H1 (cell line): ENCODE measurements at places on chromosomes 6 and 20. TPM values are rescaled to one million over a fixed set of nuclear protein-coding genes. Genes with fewer than 3 reads are reported as not detected.

DNA sequence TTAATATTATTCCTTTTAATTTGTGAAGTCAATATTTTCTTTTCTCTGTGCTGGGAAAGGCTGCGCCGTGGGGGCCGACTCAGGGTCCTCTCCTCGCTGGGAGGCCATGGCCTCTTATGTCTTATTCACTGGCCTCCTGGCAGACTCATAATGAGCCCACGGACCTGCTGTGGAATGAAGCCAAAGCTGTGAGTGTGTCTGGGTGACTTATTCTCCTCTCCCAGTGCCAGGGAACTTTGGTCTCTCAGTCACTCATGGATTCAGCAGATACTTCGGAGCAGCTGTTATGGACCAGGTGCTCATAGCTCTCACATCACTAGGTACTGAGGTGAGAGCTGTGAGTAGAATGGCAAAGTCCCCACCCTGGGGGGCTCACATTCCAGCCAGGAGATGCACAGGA lies 297.6 kb downstream of the CDH26 start:
- H3K27me3 ChIP-seq: no peaks in the 10 kb centered on the region; the same call in 1 of the 2 replicates
- H3K36me3 ChIP-seq: no peaks in the 10 kb centered on the region
- 0 out of 2 replicates have a peak, but pooled peaks cover 4% of the 10 kb centered on the region for H3K4me1 ChIP-seq

DNA sequence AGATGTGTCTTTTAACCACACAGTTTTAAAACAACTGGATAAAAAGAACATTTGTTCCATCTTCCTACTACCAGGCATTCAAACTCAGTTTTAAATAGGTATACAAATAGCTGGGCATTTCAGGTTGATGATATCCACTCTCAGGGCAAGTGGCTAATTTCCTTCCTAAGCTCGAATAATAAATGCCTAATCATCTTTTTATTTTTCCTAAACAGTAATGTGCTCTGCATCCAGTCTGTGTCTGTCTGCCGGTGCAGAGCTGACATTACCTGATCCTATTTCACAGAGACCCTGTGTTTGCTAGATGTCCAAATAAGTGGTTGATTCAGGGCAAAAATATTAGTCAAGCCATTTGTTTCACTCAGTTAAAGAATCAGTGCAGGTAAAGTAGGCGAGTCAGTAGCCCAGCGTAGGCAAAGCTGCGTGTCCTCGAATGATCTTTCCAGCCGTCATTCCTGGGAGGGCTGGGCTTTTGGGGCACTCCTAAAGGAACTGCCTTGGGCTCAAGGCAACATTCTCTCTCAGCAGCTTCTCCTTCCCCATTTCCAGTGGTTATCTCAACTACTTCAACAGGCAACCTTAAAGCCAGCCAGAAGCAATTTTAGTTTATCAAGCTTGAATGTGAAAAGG lies 74.2 kb upstream of the BMP2 start:
- no peak overlapping the region for H3K27ac ChIP-seq
- H3K36me3 ChIP-seq: no peaks in the 10 kb centered on the region
- H3K27me3 ChIP-seq: no peaks in the 10 kb centered on the region
- DNase-seq: no peak

The NDRG3 gene
- 32.3 and 32.5 TPM in 2 replicates for total RNA-seq

DNA sequence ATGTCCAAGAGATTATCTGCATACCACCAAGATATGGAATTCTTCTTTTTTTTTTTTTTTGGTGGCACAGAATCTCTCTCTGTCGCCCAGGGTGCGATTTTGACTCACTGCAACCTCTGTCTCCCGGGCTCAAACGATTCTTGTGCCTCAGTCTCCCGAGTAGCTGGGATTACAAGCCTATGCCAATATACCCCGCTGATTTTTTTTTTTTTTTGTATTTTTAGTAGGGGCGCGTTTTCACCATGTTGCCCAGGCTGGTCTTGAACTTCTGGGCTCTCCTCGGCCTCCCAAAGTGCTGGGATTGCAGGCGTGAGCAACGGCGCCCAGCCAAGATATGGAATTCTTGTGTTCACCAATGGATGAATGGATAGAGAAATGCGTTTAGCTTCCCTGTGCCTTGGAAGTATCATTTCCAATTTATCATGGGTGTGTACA lies 31.0 kb downstream of the POM121L2 start:
- peaks cover 2% of the 10 kb centered on the region for H3K27me3 ChIP-seq
- H3K4me1 ChIP-seq: no peaks in the 10 kb centered on the region
- H3K36me3 ChIP-seq: no peaks in the 10 kb centered on the region

The PSMB9 gene
- total RNA-seq: 2.9 and 4.5 TPM in 2 replicates

DNA sequence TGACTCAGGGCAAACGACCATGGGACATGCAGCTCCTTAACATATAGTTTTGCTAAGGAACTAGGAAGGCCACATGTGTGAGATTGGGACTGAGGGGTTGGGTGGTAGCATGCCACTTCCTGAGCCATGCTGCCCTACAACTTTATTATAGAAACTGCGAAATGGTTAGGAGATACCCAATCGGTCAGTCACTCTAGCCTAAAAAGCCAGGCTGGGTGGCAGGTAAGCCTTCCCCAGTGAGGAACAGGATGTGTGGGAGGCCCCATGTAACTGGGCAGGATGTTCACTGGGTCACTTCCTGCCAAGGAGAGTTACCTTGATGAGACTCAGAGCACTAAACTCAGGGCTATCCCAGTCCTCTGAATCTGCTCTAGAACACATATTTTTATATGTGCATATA lies 123.5 kb downstream of the MAP3K7 start:
- H3K36me3 ChIP-seq: no peaks in the 10 kb centered on the region
- no peak overlapping the region for H3K27ac ChIP-seq
- H3K4me3 ChIP-seq: no peak overlapping the region
- H3K27me3 ChIP-seq: no peaks in the 10 kb centered on the region
- no peaks in the 10 kb centered on the region for H3K4me1 ChIP-seq
- DNase-seq: no peak

DNA sequence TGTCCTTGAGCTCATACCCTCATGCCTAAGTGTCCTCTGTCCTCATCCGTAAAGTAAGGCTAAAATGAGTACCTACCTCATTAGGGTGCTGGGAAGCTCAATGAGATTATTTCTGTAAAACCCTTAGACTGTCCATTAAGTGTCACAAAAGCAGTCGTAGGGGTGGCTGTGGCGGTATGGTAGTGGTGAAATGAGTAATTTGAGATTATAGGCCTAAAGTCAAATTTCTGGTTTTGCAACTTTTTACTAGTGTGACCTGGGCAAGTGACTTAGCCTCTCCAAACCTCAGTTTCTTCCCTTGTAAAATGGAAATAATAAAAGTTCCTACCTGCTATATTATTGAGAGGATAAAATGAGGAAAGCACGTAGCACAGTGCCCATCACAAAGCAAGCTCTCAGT lies 148.2 kb upstream of the AKAP12 start:
- H3K4me1 ChIP-seq: peaks cover 8% of the 10 kb centered on the region
- H3K36me3 ChIP-seq: peaks cover 7% of the 10 kb centered on the region
- no peak overlapping the region for H3K4me3 ChIP-seq
- H3K27ac ChIP-seq: no peak overlapping the region
- H3K27me3 ChIP-seq: no peaks in the 10 kb centered on the region

DNA sequence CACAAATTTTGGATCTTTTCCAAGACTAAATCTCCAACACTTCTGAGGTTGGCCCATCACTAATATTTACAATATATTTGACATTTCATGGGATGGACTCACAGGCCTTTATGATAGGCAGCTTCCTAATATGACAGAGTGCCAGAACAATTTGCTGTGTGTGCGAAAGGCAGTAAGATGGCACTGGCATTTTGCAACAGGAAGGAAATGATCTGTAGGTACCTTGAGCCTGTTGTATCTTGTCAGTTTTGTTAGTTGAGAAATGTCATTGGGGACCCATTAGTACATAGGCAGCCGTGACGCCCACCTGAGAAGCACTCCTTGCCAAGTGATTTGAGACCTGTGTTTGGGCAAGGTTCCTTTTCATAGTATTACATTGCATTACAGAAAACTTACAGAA lies 153.4 kb upstream of the HEY2 start:
- H3K4me1 ChIP-seq: no peaks in the 10 kb centered on the region
- H3K27me3 ChIP-seq: no peaks in the 10 kb centered on the region
- no peaks in the 10 kb centered on the region for H3K36me3 ChIP-seq
- no peak for DNase-seq
- H3K27ac ChIP-seq: no peak overlapping the region

The BPIFA1 gene
- total RNA-seq: not detected in 2 replicates

The INSM1 gene
- 2.5 and 2.9 TPM in 2 replicates for total RNA-seq

- no peak overlapping the region for H3K27ac ChIP-seq
- H3K4me3 ChIP-seq: no peak overlapping the region
- H3K4me1 ChIP-seq: peaks cover 18% of the 10 kb centered on the region
- DNase-seq: no peak
These were observed 71.8 kb downstream of the SSR1 start for GRCh38 chr6:7241160-7241559.

The ZNF831 gene
- not detected in 2 replicates for total RNA-seq

The MYH7B gene
- total RNA-seq: 0.30 and 0.69 TPM in 2 replicates

The CCR6 gene
- not detected in 2 replicates for total RNA-seq

DNA sequence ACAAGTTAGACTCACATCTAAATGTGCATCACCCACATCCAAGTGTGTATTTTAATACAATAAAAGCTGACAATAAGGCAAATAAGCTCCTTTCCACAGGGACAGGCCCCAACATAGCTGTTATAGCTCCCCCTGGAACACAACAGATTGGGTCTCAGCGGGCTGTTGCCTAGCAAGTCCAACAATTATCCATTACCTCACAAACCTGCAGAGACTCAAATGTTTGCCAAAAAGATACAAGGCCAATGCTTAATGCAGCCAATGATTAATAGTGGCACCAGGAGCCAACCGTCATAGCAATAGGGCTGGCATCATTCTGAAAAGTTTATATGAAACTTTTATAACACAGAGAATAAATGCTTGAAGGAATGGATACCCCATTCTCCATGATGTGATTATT lies 35.7 kb downstream of the EPB41L2 start:
- H3K27ac ChIP-seq: no peak overlapping the region
- no peaks in the 10 kb centered on the region for H3K27me3 ChIP-seq
- no peak for DNase-seq
- peaks cover 4% of the 10 kb centered on the region; the same call in 1 of the 2 replicates for H3K4me1 ChIP-seq
- H3K4me3 ChIP-seq: no peak overlapping the region

DNA sequence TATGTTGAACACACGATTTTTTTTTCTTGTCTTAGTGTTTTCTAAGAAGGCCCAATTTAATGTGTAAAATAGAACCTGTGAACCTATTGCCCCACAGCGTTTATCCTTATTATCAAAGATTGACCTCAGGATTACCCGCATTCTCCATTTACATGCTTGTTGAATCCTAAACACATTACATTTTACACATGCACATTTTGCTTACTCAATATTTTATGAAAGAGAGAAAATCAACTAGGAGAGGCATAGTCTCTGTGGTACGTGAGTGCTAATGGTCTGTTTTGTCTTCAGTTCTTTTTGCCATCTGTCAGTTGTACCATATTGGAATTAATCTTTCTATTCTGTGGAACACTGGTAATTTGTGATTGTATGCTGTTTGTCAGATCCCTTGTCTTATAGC lies 80.1 kb upstream of the SMIM8 start:
- no peak overlapping the region for H3K27ac ChIP-seq
- peaks cover 2% of the 10 kb centered on the region; the same call in 1 of the 2 replicates for H3K36me3 ChIP-seq
- no peak for DNase-seq

GRCh38 chr6:93394471-93394870 lies 24.9 kb downstream of the EPHA7 start:
- H3K36me3 ChIP-seq: no peaks in the 10 kb centered on the region
- no peaks in the 10 kb centered on the region for H3K27me3 ChIP-seq
- no peaks in the 10 kb centered on the region for H3K4me1 ChIP-seq
- no peak overlapping the region for H3K27ac ChIP-seq
- no peak overlapping the region for H3K4me3 ChIP-seq

GRCh38 chr6:81962198-81962597 lies 209.7 kb upstream of the TENT5A start:
- DNase-seq: no peak
- H3K4me3 ChIP-seq: no peak overlapping the region
- H3K27ac ChIP-seq: no peak overlapping the region
- H3K4me1 ChIP-seq: no peaks in the 10 kb centered on the region

The HS3ST5 gene
- 9.9 and 11.2 TPM in 2 replicates for total RNA-seq

The PBOV1 gene
- total RNA-seq: not detected in 2 replicates

The TMEM200A gene
- total RNA-seq: 12.9 and 13.9 TPM in 2 replicates

The TMEM239 gene
- total RNA-seq: not detected in 2 replicates

The SCRT2 gene
- total RNA-seq: 0.27 and 0.34 TPM in 2 replicates
